ENCODE measurements at places on chromosomes 16 and 17. TPM values are rescaled to one million over a fixed set of nuclear protein-coding genes. Genes with fewer than 3 reads are reported as not detected.

The ZSCAN32 gene
- 18.9 TPM for total RNA-seq

The TBC1D3I gene
- total RNA-seq = 0.54 TPM

GRCh38 chr16:23141959-23142740 lies 7.1 kb downstream of the USP31 start:
- no peak overlapping the region for H3K4me3 ChIP-seq
- H3K27ac ChIP-seq = no peak overlapping the region
- H3K36me3 ChIP-seq = no peaks in the 10 kb centered on the region
- DNase-seq = no peak
- no peaks in the 10 kb centered on the region for H3K27me3 ChIP-seq

The SULT1A3 gene
- total RNA-seq = 16.8 TPM

All from Panc1 (cell line).